ENCODE measurements at places on chromosomes 13 and 19. TPM values are rescaled to one million over a fixed set of nuclear protein-coding genes. Genes with fewer than 3 reads are reported as not detected.

DNA sequence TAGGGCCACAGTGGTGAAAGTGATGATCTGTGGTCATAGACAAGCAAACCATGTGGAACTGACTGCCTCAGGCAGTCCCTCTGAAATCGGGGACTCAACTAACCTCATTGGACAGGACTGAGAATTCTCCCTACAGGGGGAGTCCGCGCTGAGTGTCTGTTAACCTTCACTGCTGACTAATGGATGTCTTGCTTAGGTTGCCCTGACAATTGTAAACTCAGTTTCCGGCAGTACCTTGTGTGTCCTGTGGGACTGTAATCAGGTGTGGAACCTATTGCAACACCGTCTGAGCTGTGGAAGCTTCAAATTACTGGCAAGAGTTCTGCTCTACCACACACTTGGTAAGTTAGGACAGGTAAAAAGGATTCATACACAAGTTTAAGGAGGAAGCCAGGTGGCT is 21.8 kb downstream of the ZNF77 start:
- no peak for DNase-seq

GRCh38 chr13:62014299-62014698 is 598.6 kb upstream of the PCDH20 start:
- DNase-seq = peak; percentile 6

DNA sequence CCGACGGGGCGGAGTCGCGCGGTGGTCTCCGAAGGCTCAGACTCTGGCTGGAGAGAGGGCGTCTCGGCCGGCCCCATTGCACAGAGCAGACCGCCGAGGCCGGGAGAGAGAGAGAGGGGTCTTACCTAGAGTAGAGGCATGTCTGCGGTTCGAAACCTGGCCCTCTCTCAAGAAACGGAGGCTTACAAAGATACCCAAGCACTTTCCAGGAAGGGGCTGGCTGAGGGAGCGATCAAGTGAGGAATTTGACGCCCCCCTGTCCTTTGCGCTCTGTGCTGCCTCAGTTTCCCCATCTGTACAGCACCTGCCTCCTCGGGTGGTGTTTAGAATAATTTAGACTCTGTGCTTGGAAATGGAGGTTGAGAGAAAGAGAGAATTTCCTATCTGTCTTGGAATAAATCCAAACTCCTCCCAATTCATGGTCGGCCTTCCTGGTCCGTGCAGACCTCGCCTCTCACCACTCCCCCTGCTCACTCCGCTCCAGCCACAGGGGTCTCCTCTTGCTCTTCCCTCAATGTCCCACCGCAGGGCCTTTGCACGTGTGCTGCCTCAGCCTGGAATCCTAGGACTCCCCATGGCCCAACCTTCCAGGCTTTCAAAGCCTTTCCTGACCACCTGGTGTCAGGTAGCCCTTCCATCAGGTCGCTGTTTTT is 658 bp upstream of the ISOC2 start:
- no peak for DNase-seq

- no peak for DNase-seq
These were observed 32.7 kb downstream of the TIMM13 start for GRCh38 chr19:2394442-2395292.

DNA sequence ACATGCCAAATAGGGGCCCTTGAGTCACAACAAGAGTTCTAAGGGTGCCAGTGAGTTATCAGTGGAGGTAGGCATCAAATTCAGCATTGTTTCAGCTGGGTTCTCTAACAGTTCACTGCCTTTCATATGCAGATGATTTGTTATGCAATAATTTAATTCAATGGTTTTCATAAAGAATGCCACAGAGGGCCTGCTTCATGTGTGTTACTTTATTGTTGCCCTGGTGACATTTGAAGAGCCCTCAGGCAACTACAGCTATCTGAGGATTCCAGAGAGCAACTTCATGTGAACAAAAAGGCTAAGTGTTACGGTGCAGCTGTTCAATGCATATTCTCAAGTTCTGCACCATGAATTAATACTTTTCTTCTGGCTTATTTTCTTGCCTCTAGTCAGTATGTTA is 43.1 kb upstream of the STARD13 start:
- no peak for DNase-seq

DNA sequence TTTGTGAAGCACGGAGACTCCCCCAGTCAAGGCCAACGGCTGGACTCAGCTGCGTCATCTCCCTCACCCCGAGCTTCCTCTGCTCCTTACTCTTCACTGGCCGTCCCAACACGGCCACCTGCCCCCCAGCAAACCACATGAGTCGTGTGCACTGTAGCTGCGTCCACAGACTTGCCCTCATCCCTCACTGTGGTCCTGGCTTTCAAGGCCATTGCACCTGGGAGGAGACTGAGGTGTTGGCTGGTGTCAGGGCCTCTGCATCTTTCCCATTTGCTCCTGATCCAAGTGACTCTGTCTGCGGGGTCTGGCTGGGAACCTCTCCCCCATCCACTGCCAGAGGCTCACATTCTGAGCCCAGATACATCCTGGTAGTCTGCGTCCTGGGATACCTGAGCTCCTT is 11.5 kb downstream of the PLPP2 start:
- DNase-seq = no peak

DNA sequence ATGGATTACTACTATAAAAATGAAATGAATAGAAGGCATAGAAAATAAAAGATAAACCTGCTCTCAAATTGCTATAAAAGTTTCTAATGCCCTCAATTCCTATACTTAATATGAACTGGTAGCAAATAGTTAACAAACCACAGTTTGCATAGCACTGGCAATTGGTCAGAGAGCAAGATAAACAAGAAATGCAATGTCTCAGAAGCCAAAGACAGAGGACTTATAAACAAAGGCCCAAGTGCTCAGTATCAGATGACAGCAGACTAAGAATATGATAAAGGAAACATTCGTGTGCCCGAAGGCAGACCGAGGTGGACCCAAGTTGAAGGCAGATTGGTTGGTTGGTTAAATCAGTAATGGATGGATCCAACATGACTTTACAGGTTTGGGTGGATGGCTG is 50.6 kb downstream of the IPO5 start:
- DNase-seq = no peak

GRCh38 chr13:67554746-67555452 is 324.8 kb upstream of the PCDH9 start:
- DNase-seq = no peak

DNA sequence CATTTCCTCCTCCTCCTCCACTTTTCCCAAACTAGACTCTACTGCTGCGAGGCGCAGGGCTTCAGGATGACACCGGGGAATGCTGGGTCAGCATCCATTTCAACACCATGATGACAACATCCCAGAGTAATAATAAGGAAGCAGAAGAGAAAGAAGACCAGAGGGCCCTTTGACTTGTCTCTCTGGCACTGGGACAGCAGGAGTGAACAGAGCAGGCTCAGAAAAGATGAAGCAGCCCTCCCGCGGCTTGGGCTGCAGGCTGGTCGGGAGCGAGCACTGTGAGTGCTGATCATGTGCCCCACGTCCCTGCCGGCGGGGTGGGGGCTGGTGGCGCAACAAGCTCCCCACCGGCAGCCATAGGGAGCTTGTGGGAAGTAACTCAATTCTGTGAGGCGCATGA is 30.5 kb downstream of the RANBP3 start:
- no peak for DNase-seq

GRCh38 chr19:16301999-16302694 is 22.5 kb upstream of the KLF2 start:
- no peak for DNase-seq

DNA sequence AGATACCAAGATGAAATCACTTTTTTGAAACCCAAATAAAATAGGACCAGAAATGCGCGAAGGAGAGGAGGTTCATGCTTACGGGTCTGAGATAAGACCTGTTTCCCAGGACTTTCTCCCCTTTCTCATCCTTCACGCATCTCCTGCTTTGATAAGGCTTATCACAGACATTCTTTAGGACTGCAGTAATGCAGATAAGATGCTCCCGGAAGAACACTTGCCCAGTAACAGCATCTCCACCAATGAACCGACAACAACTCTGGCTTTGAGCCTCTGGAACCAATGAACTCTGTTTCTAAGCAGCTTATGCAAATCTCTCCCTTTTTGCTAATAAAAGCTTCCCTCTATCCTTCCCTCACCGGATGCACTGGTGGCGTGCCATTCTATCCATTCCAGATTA is 783.4 kb upstream of the ARGLU1 start:
- no peak for DNase-seq

DNA sequence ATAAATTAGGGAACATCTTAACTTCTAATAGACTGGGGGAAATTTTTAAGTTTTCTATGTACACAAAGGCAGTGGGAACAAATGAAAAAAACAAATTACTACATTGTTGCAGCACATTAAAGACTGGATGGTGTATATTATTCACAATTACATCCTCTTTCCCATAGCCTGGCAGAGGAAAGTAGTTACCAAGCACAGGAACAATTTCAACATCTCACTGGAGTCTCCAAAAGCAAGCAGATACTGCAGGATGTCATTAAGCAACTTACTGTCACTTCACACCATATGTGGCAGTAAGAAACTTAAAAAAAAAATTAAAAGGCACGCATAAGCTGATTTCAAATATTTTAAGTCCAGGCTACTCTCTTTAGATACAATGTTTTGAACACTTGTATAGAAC is 6.4 kb upstream of the EFNB2 start:
- no peak for DNase-seq

DNA sequence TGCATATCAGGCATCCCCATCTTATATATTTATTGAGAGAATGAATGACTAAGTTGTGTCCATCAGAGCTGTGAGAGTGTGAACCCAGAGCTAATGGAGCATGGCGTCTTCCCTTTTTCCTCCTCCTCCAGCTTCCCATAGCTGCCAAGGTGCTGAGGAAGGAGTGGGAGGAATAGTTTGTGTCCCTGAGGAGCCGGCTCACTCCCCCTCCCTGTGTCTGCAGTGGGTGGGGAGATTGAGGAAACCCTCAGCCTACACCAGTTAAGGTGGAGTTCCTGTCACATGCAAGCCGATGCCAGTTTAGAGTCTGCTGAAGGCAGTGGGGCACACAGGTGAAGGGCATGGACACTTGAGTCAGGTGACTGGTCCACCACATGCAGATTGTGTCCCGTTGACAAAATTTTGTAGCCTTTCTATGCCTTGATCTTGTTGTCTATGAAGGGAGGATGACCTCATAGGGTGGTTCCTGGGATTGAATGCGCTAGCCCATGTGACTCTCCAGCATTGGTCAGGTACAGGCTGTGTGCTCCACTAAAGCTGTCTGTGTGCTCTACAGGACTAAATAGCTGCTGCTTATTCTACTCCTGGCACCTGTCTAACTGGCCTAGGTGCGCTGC is 47.6 kb upstream of the GPI start:
- DNase-seq = no peak

DNA sequence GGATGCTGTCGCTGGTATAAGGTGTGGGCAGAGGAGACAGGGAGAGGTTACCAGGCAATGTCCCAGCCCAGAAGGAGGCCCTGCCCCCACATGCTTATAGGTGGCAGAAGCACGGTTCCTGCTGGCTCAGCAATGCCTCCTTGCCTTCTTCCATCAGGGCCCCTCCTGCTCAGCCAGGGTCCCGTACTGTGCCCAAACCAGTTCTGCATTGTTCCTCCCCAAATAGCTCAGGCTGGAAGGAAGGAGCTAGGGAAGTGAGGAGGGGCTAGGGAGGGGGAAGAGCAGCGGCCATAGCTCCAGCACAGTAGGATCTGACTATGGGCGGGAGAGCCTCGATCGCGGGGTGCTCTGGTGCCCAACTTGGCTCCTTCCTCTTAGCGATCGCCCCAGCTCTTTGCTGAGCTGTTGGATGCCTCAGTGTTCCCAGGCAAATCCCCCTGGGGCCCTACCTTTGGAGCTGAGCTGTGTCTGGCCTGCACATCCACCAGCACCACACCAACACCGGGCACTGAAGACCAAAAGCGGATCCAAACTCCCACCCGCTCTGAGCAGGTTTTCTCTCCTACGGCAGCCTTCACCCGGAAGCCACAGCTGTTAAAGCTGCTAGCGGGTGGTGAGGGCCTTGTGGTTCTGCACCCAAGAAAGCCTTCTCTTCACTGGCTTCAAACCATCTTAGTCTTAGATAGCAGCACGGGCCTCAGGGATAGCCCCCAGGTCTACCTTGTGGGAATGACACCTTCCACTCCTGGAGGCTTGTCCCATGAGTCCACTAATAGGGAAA is 32.1 kb upstream of the PEPD start:
- no peak for DNase-seq

DNA sequence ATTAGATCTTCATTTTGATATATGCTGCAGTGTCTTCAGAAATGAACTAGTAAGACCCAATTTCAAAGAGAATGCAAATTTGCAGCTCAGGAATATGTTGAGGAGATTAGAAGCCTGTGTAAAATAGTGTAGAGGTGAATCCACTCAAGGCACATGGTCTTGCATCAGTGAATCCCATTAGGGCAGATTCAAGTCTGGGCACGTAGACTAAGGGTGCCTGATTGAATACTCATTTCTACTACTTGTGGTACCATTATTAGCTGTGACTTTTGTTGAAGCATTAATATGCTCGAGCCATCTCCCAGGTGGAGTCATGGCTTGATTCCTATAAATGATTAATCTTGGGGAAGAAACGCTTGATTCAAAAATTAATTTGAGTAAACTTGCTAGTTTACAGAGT is 129.4 kb downstream of the AKAP11 start:
- no peak for DNase-seq

DNA sequence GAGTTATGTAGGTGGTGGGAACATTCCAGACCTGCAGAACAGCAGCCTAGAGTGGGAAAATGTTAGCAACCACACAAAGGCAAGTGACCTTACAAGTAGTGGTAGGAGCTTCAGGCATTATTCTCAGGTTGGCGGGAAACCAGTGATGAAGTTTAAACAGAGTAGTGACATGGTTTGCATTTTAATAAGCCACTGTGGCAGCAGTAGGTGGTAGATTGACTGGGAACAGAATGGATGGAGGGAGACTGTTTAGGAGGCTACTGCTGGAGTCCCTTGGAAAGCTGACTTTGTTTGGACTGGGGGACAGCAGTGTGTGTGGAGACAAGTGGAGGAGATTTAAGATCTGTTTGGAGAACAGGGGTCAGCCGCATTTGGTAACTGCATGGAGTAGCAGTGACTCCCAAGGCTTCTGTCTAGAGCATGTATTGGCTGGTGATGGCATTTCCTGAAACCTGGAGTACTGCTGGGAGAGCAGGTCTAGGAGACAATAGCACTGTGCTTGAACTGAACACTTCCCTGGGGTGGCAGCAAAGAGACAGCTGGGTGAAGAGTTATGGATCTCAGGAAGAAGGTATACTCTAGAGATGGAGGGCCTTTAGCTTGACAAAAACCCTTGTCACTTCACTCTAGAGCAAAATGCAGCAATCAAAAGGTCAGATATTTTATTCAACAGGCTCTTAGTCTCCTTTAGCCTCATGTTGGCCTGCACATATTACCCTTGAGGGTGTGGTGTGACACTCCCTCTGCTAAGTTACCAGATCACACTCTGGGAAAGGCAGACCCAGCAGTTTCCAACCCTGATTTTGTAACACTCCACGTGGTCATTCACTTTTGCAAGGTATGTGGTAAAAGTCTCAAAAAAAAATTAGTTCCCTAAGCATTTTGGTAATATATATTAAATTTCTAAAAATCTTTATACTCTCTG is 70.3 kb downstream of the DHRS12 start:
- no peak for DNase-seq

GRCh38 chr13:20716951-20717350 is 13.5 kb downstream of the IL17D start:
- no peak for DNase-seq

ZNF576 gene
- total RNA-seq = 5.1 TPM

TRPC4 gene
- 3.8 TPM for total RNA-seq

TMEM259 gene
- 34.5 TPM for total RNA-seq

UGGT2 gene
- 186 TPM for total RNA-seq

CDC37 gene
- 59.5 TPM for total RNA-seq

All from urinary bladder (tissue), 4 donors.